ENCODE measurements at places on chromosomes 1 and 21. TPM values are rescaled to one million over a fixed set of nuclear protein-coding genes. Genes with fewer than 3 reads are reported as not detected.

FAM177B gene
- total RNA-seq, result 0.20 TPM

SORT1 gene
- 30.9 TPM for total RNA-seq

LGR6 gene
- total RNA-seq, result 11.9 TPM

SPATA6 gene
- total RNA-seq, result 24.4 TPM

FMO2 gene
- 2.0 TPM for total RNA-seq

FASLG gene
- total RNA-seq, result not detected

CD84 gene
- total RNA-seq, result 3.8 TPM

TRIM17 gene
- total RNA-seq, result 0.69 TPM

ZNF648 gene
- total RNA-seq, result 0.89 TPM

PODN gene
- total RNA-seq, result 13.8 TPM

OR2T35 gene
- not detected for total RNA-seq

UCK2 gene
- 27.0 TPM for total RNA-seq

PLEKHO1 gene
- 23.2 TPM for total RNA-seq

DNA sequence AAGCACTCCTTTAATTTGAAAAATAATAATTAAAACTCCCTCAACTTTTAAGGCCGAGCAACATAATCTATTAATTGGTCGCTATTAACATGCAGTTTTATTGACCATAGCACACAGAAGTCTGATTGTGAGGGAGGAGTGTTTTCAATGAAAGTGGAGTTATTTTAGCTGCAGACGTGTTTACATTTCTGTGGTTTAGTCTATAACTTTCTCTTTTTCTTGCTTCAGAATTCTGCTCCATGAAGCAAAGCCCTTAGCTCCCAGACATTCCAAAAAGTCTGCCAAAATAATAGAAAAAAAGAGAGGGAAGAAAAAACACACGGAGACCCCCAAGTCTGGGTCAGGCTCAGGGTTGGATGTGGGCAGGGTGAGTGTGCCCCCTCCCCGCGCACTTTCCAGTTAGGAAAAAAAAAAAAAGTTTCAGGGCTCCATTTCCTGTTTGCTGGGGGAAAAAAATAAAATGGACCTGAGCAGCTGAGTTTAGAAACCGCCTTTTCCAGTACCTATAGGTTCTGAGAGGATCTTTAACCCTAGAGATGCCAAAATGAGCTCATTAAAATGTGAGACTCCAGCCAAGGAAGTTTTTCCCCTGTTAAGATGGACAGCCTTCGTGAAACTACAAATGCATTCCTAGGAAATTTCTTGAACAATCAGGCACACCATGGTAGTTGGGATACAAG, 143.7 kb upstream of the ETS2 start:
- peak; percentile 30 for DNase-seq

- DNase-seq, result no peak
Measured at GRCh38 chr1:46544561-46545240, 6.7 kb downstream of the KNCN start.

- no peak for DNase-seq
Measured at GRCh38 chr1:33876970-33877650, 13.2 kb downstream of the HMGB4 start.

- DNase-seq, result no peak
Measured at GRCh38 chr1:110667776-110668175, 7.0 kb downstream of the KCNA3 start.

DNA sequence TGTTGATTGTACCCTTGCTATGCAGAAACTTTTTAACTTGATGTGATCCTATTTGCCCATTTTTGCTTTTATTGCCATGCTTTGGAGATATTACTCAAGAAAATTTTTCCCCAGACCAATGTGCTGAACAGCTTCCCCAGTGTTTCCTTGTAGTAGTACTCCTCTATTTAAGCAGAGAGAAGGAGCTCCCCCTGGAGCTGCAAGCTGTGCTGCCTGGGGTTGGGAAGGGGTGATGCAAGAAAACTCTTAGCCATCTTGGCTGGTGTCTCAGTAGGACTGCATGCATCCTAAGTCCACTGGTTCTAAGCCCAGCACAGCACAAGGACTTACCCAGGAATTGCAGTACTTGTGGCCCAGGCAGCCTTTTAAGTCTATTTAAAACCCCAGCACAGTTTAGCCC, 121.6 kb downstream of the NTMT2 start:
- no peak for DNase-seq

DNA sequence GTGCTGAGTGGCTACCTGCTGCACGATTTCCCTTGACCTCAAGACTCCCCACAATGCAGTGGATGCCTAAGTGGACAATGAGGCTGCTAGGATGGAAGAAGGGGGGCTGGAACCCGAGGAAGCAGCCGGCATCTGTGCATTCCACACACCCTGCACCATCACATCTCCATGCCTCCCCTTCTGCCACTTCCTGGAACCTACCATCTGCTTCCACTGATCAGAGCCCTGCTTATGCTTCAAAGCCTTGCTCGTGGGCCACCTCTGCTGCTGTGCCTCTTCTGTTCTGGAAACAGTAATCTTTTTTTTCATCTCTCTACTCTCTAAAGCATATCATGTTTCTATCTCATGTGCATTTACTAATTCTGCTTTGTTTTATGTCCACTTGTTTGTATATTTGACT, 66.2 kb upstream of the WDR26 start:
- no peak for DNase-seq

- no peak for DNase-seq
Measured at GRCh38 chr1:1348420-1349255, 580 bp downstream of the DVL1 start.

- DNase-seq, result peak; percentile 97
Measured at GRCh38 chr1:91744953-91745639, 140.9 kb downstream of the TGFBR3 start.

GRCh38 chr1:232901255-232901654, 49.2 kb upstream of the NTPCR start:
- no peak for DNase-seq

DNA sequence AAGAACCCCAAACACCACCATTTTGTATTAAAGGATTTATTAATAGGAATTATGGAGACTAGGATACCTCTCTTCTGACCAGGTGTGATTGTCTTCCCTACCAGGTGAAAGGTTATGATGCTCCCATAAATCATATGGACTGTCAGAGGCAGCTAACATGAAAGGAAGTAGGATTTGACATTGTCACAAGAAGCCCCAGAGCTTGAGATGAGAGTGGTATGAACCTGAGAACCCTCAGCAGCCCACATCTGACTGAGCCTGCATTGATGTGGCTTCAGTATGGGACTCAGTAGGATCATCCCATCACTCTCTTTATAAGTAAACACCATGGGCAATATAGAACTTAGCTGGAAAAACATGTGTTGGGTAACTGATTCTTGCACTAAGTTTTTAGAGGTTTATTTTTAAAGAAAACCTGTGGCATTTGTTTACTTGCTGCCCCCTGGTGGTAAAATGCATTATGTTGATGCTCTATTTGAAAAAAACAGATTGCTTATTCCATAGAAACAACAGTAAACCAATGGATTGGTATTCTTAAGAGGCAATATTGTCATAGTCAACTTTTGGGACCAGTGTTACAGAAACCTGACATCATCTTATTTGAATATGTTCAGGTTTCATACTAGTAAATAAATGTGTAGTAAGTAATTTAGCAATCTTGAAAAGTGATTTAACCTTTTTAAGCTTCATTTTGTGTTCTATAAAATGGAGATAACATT, 16.6 kb upstream of the CACYBP start:
- DNase-seq, result no peak

GRCh38 chr1:205294175-205294917, 27.2 kb downstream of the NUAK2 start:
- DNase-seq, result peak; percentile 28

DNA sequence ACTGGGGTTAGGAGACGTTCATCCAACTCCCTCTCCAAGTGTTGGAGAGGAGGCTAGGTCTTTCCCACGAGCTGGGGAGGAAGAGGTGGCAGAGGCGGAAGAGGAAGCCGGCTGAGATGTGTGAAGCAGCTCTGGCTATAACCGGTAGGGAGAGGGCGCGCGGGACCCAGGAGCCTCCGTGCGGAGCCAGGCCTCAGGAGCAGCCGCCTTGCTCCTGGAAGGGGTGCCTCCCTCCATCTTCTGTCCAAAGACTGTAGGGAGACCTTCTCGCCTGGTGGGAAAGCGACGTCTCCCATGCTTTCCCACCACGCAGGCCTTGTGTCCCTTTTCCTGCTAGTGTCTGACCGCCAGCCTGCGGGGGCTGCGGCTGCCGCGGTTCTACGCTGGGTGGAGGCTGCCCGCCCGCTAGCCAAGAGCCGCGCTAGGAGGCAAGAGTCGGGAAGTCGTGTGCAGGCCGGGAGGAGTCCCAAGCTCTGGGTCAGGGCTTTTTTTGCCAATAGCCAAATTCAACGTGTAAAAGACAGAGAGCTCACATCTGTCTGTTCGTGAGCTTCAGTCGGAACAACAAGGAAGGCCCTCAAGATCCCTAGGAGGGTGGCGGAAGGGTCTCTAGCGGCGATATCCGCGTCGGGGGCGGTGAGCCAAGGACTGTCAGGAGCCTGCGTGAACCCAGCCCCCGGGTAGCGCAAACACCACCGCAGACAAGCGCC, 8.4 kb upstream of the NBPF11 start:
- no peak for DNase-seq

DNA sequence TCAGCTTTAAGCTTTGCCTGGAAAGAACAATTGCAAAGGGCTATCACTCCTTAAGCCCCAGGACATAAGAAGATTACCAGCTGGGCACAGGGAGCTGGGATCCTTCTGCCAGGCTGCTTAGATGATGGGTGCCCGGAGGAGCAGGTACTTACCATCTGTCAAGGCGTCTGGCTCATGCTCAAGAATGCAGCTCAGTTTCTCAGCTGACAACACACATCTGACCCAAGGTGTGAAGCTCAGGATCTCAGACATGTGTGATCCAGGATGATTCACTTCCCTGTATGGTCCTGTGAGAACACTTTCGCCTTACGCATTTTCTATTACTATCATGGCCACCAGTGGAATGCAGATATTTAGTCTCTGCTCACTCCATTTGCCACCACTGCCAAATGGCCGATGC, 14.7 kb upstream of the DISC1 start:
- no peak for DNase-seq

DNA sequence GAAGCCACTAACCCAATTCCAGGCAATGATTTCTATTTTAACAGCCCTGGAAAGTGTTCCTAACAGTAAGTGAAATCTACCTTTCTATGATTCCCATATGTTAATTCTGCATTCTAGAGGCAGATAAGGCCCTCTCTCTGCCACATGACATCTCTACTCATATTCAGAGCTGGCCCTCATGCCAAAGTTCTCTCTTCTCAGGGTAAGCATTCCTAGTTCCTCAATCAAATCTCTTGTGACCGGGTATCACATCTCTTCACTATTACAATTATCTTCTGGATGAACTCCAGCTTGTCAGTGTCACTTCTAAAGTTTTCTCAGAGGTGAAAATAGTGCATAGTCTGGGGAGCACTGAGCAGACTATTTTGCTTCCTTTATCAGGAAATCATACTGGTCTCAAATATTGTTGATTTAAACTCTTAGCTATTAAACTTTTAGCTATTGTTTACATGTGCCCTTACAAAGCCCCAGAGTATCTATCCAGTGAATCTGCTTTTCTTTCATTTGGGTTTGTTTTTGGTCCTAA, 66.4 kb upstream of the TNFSF18 start:
- DNase-seq, result no peak

- DNase-seq, result no peak
Measured at GRCh38 chr1:113891631-113892220, 4.3 kb upstream of the BCL2L15 start.

GRCh38 chr1:41576206-41576605, 91.7 kb upstream of the EDN2 start:
- no peak for DNase-seq

- no peak for DNase-seq
Measured at GRCh38 chr1:187619175-187619574, 790.4 kb downstream of the PLA2G4A start.

- no peak for DNase-seq
Measured at GRCh38 chr1:63795455-63795854, 21.6 kb downstream of the ROR1 start.

DNA sequence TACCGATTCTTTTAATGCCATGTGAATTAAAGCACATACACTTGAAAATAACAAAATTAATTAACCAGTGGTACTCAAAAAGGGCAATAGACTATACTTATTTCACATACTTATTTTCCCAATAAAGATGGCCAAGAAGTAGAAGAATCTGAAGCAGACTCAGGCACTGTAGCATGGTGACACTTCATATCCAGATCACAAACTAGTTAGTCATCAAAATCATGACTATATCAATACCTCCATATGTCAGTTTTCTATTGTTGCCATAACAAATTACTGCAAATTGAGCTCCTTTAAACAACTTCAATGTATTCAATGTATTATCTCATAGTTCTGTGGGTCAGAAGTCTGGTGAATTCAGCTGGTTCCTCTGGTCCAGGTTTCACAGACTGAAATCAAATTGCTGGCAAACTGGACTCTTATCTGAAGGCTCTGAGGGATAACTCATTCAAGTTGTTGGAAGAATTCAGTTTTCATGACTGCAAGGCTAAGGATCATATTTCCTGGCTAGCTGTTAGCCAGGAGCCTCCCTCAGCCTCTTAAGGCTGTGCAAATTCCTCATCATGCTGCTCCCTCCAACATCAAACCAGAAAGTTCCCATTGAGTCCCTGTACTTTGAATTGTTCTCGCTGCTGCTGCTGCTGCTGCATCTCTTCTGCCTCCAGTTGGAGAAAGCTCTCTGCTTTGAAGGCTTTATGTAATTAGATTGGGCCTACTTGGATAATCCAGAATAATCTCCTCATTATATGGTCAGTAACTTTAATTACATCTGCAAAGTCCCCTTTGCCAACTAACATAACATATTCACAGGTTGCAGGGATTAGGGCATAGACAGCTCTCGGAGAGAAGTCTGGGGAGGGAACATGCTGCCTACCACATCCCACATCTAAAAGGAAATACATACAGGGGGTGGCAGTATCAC, 91.5 kb downstream of the MRPL39 start:
- no peak for DNase-seq

- DNase-seq, result peak; percentile 71
Measured at GRCh38 chr1:65174585-65174984, 26.6 kb downstream of the AK4 start.

GRCh38 chr1:15681349-15682292, 2.5 kb upstream of the PLEKHM2 start:
- DNase-seq, result no peak

GRCh38 chr21:46059195-46059594, 38.7 kb upstream of the COL6A2 start:
- DNase-seq, result no peak

DNA sequence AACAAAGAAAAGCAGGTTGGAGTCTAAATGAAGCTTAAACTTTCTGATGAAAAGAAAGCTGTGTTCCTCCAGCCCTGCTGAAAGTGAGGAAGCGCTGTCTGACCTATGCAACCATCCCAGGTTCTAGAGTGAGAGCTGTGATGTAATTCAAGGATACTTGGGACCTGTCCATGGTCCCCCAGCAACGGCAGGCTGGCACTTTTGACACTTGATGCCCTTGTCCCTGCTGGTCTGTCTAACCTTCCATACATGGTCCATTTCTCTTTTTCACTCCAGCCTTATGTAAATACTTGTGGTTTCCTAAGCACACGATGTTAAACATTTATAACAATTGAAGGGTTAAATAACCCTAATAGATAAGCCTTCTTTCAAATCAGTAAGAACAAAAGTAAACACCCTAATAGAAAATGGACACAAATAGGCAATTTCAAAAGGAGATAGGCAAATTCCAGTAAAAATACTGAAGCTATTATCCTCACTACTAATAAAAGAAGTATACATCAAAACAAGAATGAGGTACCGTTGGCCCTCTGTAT, 17.7 kb upstream of the KDM4A start:
- no peak for DNase-seq

Measured in skin of body (tissue), 3 donors.